ENCODE measurements at places on chromosomes 11 and 22.

DNA sequence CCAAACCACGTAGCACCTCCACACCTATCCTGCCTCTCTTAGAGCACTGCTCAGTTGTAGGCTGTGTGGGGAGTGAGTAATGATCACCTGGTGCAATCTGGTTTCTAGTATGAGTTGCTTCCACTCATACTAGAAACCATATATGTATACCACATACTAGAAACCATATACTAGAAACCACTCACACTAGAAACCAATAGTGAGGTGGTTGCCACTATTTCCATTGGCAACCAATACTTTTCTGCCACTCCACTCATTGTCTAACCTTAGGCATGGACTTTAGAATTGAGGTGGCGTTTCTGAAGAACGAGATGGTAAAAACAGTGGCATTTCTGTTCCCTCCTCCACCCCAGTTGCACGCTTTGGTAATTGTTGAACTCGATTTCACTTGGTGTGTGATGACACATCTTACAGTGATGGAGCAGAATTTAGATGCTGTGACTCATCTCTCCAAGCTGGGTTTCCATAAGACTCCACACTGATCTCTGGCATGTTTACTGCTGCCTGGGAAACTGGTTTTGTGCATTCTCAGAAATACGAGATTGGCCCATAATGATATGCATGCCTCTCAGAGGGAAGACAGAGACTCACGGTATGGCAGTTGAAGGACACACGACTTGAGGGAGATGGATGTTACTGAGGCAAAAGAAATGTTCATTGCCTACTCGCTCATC, 82.9 kb downstream of the KIRREL3 start:
- no peak for DNase-seq

GRCh38 chr11:45609337-45609736, 56.1 kb downstream of the CHST1 start:
- DNase-seq: no peak

- DNase-seq: no peak
Measured at GRCh38 chr22:29106839-29107238, 34.0 kb downstream of the KREMEN1 start.

DNA sequence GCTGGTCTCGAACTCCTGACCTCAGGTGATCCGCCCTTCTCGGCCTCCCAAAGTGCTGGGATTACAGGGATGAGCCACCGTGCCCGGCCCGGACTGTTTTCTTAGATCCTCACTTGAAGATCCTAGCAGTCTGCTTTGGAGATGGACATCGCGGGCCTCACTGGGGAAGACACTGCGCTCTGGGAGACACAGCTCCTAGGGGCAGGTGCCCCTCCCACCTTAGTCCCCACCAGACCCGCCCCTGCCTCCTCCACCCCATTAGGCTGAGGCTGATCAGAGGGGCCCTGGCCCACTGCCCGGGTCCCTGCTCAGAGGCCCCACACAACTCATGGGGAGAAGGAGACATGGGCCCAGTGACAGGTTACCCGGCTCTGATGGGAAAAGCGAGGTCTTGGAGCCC, 11.3 kb upstream of the LTO1 start:
- no peak for DNase-seq
